ENCODE measurements at places on chromosomes 16 and 17.

DNA sequence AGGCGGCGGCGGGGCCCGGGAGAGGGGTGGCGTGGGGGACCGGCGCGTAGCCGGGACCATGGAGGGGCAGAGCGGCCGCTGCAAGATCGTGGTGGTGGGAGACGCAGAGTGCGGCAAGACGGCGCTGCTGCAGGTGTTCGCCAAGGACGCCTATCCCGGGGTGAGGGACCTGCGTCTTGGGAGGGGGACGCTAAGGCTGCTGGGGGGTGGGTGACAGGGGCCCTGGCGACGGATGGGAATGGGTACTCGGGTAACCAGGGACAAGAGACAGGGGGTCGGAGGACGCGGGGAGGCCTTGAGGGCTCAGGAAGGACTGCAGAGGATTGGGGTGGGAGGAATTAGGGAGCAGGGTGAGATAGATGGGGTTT, 243 bp downstream of the RND2 start:
- DNase-seq, result no peak

DNA sequence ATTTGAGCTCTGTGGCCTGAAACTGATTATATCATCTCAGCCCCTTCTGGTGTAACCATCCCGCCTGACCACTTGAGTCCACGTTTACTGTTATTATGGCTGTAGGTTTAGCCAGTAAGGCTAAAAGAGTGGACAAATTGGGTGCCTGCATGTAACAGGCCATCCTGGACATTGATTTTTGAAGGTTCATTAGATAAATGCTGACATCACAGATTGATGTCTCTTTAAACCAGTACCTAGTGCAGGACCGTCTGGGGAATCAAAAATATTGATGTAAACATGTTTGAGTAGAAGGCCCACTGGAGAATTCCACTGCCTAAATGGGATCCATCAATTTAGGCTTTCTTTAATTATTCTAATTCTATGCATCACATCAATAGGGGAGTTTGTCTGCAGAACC, 215.1 kb downstream of the IRX3 start:
- no peak for DNase-seq

- DNase-seq, result no peak
Measured at GRCh38 chr17:9488556-9488955, 87.1 kb downstream of the STX8 start.

- DNase-seq, result no peak
Measured at GRCh38 chr16:81004646-81005353, 1.9 kb downstream of the CMC2 start.

- no peak for DNase-seq
Measured at GRCh38 chr17:42227849-42228700, 33.8 kb upstream of the GHDC start.

- DNase-seq, result no peak
Measured at GRCh38 chr17:63686138-63686685, 13.7 kb downstream of the LIMD2 start.

GRCh38 chr16:53844804-53845203, 140.8 kb downstream of the FTO start:
- DNase-seq, result no peak

DNA sequence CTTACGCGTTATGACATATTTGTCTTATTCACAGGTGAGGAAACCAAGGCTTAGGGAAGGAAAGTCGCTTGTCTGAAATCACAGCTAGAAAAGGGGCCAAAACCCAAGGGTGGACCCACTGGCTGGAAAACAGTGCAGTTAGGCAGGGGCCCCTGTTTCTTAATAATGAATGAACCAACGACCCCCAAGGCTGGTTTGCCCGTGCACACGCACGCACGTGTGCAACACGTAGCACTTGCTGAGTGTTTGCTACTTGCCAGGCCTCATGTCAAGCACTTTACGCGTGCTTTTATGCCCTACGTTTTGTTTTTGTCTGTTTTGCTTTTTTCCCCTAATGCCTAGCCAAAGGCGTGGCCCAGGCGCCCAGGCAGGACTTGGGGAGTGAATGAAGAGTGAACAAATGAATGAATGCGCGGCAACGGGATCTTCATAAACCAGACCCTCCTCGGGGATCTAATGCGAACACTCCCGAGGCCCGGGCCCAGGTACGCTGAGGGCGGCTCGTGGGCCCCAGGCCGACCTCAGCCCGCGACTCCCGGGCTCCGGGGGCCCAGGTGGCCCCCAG, 571 bp upstream of the USP10 start:
- no peak for DNase-seq

DNA sequence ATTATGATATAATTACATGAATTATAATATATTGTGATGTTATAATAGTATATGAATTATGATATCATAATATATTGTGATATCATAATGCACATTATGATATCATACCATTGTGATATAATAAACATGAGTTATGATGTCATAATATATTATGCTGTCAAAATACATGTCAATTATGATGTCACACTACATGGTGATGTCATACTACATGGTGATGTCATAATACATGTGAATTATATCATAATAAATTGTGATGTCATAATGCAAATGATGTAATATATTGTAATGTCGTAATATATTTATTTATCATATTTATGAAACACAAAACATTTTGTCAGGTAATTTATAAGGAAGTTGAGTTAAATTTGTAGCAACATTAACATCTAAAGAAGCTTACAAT, 1950.1 kb downstream of the TP53TG3F start:
- DNase-seq, result no peak

DNA sequence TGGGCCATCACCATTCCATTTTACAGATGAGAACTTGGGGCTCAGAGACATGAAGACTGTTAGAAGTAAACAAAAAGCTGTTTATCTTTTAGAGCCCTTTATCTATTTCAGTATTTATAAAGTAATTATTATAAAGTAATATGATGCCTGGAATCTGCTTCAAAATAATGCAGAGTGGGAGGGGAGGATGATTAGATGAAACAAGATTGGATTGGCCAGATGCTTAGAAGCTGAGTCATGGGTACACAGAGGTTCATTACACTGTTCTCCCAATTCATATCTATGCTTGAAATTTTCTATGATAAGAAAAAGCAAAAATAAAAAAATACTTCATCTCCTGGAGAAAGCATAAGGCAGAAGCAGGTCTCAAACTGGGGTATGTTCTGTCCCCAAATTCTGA, 29.4 kb downstream of the TOM1L2 start:
- DNase-seq, result no peak

GRCh38 chr17:38540514-38541045, 65.2 kb downstream of the SRCIN1 start:
- no peak for DNase-seq

DNA sequence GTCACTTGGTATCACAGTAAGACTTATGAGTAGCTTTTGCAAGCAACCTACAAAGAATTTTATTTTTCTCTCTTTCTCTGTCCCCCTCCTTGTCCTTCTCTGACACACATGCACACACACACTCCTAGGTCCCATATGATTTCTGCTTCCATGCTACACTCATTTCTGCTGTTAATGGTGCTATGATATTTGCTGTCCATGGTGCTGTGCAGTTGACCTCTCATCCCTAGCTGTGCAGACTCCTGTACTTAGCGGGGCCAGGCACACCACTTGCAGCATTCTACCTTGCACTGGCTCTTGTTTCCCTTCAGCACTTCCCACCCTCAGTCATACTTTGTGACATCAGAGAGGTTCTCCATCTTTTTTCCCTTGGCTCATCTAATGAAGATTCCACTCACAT, 158.9 kb upstream of the CNTNAP4 start:
- no peak for DNase-seq

DNA sequence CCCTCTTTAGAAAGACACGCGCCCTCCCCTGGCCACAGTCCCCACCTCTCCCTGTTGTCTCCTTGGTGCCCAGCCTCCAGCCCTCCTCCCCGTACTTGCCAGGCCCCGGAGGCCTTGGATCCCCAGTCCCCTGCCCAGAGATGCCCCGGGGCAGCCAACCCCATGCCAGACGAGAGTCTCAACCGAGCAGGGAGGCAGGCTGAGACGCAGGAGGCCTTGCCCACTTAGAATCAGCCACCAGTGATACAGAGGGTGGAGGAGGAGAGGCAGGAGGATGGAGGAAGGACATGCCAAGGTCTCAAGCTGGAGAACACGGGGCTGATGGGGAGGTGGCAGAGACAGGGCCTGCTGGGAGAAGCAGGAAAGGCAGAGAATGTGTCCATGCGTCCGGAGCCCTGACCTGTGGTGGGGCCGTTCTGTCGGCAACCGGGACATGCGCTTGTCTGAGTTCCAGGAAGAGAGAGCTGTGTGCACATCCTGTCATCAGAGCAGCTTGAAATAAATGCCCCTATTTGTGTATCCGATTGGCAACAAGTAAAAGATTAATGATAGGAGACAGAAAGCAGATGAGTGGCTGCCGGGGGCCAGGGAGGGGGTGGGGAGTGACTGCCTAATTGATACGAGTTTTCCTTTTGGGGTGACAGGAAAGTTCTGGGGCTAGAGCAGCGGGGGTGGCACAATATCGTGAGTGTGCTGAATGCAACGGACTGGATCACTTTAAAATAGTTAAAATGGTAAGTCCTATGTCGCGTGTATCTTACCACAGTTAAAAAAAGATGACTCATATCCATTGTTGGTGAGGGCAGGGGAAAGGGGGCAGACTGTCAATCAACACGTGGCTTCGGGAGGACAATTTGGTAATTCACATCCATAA, 44.7 kb upstream of the MEAK7 start:
- DNase-seq, result peak; percentile 30

GRCh38 chr17:77419095-77419494, 278.3 kb downstream of the SEC14L1 start:
- no peak for DNase-seq

GRCh38 chr17:17503566-17504130, 7.5 kb upstream of the RASD1 start:
- no peak for DNase-seq

GRCh38 chr17:82269882-82270500, 3.5 kb downstream of the CSNK1D start:
- no peak for DNase-seq

- no peak for DNase-seq
Measured at GRCh38 chr16:48963306-48963705, 318.3 kb downstream of the CBLN1 start.

- no peak for DNase-seq
Measured at GRCh38 chr17:5555254-5555653, 29.1 kb downstream of the NLRP1 start.

GRCh38 chr17:63494300-63494928, 17.6 kb downstream of the ACE start:
- DNase-seq, result no peak

DNA sequence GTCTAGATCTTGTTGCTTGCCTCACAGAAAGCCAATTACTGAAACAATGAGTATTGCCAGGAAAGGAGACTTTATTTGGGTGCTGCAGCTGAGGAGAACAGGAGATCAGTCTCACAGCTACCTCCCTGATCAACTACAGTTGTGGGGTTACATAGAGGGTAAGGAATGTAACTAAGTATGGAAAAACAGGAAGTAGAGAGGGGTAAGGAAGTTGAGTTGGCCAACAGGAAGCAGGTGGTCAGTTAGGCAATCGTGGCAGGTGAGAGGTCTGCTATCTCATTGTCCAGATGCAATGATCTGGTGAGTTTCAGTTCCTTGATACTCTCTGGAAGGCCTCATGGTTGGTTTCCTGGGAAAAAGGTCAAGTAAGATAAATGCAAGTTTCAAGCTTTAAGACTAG, 333.1 kb upstream of the GOT2 start:
- no peak for DNase-seq
